ENCODE measurements at places on chromosomes 4 and X.
A peak's percentile ranks its signal among the peaks of the same experiment; 100 is the strongest.

DNA sequence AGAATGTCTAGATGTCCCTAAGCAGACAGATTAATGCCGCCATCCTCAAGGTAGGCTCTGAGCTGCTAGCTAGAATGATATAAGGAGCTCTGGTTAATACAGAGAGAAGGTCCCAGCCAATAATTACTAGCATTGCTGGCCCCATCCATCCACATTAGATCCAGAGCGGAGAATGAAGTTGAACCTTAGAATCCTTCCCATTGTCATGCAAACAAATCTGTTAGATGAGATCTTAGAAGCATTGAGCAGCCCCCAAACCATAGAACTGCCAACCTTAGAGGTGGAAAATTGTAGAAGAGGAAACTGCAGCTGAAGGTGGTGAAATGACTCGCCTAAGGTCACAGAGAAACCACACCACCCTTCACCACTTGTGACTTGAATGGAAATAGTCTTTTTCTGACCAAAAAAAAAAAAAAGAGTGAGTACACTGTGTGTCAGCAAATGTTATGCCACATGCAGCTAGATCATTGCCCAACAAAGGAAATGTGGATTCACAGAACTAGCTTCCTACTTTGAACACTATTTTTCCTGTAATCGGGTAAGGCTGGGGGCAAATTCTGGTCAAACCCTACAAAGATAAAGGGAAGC is 162.1 kb downstream of the SMIM20 start:
- DNase-seq: no peak

DNA sequence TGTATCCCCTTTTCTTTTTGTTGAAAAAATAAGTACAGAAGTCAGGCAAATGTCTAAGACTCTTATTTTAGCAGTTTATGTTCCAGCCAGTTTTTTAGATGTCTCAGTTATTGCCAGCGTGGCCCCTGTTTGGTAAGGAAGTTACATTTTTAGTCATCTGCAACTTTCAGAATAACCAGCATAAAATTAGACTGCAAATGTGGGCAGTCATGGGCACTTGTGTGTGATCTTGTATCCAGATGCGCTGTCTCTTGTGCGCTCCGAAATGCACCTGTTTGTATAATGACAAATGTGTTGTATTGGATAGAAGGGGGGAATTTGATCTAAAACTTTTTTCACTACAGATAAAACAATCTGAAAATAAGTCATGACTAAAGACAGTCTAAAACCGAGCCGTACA is 44.3 kb upstream of the CLCN4 start:
- DNase-seq: no peak

- DNase-seq: peak; percentile 32
Measured at GRCh38 chrX:116317409-116317808, 119.0 kb upstream of the SLC6A14 start.

DNA sequence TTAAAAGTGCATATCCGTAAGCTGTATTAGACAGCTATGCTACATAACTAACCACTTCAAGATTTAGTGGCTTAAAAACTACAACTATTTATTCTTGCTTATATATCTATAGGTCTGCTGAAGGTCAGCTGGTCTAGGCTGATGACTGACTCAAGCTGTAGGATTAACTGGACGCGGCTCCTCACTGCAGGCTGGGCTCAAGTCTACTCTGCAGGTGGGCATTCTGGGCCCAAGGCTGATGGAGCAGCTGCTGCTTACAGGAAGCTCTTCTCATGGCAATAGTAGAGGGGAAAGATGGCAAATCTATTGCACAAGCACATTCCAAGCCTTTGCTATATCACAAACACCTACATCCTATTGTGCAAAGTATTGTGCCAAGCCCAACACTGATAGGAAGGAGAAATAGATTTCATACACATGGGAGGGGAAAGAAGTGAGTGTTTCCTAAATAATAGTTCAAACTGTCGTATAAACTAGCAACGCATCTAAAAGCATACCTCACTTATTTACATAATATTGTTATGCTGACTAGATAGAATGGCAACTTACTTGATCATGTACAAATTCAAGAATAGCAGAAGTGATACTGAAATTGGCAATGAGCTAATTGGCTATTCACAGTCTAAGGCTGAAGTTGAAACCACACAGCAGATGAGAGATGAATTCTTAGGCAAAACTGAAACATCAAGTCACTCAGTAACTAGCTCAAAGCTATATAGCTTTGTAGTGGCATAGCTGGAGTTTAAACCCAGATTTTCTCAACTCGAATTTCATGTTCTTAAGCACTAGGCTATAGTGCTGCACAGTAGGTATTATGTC is 263.8 kb downstream of the NKX6-1 start:
- no peak for DNase-seq

GRCh38 chr4:1490654-1491327 is 84.5 kb upstream of the NKX1-1 start:
- no peak for DNase-seq

DNA sequence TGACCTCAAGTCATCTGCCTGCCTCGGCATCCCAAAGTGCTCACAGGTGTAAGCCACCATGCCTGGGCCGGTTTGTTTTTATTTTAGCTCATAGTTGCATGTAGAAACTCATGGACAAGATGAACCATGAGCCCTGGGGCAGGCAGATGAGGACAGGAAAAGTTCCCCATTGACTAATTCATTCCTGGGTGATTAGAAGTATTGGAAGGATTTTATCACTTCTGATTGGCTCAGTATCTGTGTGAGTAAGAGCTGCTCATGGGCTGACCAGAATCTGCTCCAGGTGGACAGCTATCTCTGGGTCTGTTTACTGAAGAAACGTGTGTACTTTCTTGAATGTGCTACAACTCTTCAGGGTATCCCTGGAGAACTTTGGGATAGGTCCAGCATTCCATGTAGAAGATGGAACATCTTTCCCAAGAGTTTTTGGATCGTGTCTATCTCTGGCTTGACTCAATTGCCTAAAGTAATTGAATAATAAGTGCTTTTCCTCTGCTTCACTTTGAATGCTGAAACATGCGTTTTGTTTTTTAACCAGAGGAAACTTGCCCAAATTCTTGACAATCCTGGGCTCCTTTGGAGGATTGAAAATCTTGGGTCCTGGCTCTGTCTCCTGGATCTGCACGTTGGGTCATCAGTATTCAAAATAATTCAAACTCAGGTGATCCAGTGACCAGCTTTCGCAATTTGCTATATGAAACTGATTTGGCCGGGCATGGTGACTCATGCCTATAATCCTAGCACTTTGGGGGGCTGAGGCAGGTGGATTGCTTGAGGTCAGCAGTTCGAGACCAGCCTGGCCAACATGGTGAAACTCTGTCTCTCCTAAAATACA is 88.6 kb upstream of the DHRSX start:
- no peak for DNase-seq

DNA sequence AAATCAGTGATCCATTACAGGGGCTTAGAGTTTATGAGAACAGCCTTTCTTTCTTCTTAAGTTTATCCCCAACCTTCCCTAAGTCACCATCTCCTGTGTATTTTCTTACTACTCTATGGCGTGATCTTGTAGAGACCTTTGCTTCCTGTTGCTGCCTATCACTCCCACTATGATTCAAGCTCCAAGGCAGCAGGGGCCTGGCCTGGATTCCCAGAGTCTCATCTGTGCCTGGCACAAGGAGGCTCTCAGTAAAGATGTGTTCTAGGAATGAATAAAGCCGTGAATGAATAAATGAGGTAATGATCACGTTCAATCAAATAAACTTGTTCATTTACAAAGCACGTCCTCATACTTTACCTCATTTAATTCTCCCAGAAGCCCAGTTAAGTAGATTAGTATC is 45.4 kb downstream of the CC2D2A start:
- DNase-seq: no peak

- no peak for DNase-seq
Measured at GRCh38 chr4:3471886-3472285, 8.8 kb downstream of the DOK7 start.

DNA sequence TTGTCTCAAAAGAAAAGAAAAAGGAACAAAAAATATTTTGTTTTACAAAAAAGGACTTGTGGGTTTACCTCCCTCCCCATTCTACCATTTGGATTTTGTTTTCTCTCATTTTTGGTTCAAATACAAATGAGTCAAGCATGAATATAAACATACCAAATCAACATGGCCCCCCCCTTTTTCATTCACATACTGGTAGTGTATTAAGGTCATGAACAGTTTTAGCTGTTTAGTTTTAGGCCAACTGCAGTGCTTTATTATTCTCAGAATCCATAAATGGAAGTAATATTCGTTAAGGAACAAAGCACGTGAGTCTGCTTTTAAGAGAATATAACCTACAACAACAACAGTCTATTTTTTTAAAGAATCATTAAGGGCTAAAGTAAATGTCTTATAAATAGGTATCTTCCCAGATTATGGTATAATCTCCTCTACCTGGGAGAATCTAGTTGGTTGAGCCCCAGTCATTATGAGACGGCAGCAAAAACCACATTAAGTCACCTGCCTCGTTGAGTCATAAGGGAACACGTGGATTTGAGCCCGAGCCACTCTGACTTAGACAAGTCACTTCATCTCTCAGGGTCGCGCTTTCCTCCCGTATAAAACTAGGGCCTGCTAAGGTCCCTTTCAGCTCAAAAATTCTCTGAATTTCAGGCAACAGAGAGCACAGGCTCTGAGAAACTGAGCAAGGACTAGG is 26.7 kb downstream of the BCLAF3 start:
- no peak for DNase-seq

DNA sequence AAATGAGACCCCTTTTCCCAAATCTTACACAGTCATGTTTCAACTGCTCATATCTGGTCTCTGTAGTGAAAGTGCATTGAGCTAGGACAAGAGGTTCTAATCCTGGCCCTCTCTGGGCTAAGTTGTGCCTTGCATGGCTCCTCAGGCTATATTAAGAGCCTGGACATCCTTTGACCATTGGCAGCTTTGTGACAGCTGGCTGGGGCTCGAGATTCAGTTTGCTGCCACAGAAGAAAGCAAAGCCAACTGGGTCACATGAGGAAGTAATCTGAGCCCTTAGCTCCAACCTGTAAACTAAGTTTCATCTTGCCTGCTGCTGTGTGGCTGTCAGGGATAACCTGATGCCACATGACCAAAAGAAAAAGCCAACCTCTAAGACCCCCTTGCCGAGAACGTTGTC is 51.8 kb upstream of the JADE1 start:
- DNase-seq: peak; percentile 16

GRCh38 chr4:173214231-173214630 is 45.6 kb downstream of the GALNT7 start:
- DNase-seq: no peak

GRCh38 chr4:152697284-152698088 is 17.7 kb upstream of the TMEM154 start:
- no peak for DNase-seq

DNA sequence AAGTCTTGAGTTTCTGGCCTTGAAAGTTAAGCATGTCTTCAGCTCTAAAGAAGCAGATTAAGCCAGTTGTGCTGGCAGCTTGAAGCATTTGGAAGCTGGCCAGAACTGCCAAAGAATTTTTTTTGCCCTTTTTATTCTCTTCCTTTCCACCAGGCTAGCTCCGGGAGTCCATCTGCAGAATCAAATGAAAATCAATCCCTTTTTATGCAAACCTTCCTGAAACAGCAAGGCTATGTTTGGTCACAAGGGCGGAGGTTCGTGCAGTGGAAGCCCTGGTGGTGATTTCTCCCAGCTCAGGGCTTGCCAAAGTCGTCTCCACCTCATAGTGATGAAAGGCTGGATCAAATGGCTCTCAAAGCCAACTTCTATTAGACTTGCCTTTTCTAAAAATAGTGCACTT is 21.6 kb upstream of the C4orf54 start:
- no peak for DNase-seq

- peak; percentile 33 for DNase-seq
Measured at GRCh38 chrX:153491351-153491914, 3.3 kb upstream of the BGN start.

GRCh38 chr4:112318239-112319142 is 21.3 kb downstream of the ALPK1 start:
- DNase-seq: no peak

GRCh38 chrX:149392921-149393320 is 112.2 kb downstream of the IDS start:
- peak; percentile 6 for DNase-seq

DNA sequence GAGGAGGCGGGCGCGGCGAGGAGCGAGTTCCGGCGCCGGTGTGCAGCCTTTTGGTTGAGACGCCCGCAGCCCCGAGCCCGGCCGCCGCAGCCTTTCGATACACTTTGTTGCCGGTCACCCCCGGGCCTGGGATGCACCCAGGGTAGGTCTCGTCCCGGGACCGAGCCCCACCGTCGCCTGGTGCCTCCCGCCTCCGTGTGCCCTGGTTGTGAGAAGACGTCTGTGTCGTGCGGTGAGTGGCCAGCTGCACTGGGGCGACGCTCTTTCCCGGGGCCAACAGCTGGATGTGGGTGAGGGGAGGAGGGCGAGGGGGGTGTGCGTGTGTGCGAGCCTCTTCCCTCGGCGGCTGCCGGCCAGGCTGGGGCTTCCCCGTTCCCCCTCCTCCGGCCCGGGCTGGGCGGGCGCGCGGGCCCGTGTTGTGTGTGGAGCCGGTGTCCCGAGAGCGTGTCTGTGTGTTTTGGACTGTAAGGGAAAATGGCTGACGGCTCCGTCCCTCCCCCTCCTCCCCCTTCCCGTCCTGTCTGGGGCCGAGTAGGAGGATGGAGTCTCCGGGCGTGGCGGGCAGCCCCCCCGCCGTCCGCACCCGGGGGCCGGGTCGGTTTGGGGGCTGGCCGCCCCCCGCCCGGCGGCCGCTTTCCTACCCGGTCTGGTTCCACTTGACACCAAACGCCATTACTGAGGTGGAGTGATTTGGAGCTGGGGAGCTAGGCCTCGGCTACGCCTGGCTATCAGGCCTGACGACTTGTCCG is 807 bp downstream of the USP9X start:
- DNase-seq: peak; percentile 82

DNA sequence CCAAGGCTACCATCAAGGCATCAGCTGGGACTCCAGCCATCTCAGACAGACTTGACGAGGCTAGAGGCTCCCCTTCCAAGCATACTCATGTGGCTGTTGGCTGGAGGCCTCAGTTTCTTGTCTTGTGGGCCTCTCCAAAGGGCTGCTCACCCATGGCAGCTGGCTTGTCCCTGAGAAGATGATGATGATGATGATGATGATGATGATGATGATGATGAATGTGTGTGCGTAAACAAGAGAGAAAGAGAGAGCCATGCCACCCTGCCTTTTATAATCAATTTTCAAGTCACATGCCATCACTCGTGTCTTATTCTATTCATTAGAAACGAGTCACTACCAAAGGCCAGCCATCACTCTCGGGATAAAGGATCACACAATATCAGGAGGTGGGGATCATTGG is 60.5 kb upstream of the ADGRG2 start:
- no peak for DNase-seq

- peak; percentile 50 for DNase-seq
Measured at GRCh38 chr4:575281-576141, 584 bp downstream of the TMEM271 start.

- DNase-seq: peak; percentile 7
Measured at GRCh38 chr4:58048491-58048890, 938.3 kb upstream of the IGFBP7 start.

GRCh38 chr4:176856421-176856820 is 63.7 kb upstream of the VEGFC start:
- DNase-seq: no peak

DNA sequence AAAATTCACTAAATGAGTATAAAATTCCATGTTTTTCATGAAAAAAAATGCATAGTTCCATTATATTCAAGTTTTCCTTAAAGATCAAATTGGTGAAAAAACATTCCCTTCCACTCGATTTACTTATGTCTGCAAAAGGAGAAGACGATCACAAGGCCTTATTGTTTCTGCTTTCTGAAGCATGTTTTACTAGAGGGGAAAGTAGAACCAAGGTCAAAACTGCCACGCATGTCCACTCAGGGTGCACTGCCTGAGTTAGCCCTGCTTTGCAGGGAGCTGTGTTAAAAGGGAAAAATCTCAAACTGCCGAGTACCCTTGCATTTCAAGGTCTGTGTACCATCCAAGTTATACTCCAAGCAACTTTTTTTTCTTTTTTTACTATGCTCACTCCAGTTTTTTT is 57.2 kb downstream of the TRAPPC11 start:
- no peak for DNase-seq

- DNase-seq: peak; percentile 19
Measured at GRCh38 chr4:1793940-1794808, 1.1 kb downstream of the FGFR3 start.
